Breast epithelium (tissue), 4 donors: ENCODE measurements at places on chromosomes 1 and 21.

DNA sequence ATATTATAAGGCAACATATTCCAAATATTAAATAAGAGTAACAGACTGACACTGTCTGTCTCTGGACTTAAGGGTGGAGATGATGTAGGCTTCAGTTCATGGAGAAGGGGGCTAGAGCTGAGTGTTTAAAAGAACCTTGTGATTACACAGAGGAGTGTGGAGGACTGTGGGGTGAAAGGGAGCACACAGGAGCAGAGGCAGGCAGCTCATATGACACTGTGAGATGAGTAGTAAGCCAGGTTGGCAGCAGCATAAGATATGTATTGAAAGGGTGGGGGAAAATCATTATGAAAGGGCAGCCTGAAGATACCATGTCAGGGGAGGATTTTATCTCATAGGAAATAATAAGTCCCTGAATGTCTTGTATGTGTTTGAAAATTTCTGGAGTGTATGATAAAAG, 104.5 kb downstream of the AK5 start:
- no peak overlapping the region for H3K4me3 ChIP-seq
- H3K27ac ChIP-seq = no peak overlapping the region
- no peaks in the 10 kb centered on the region for H3K36me3 ChIP-seq
- no peaks in the 10 kb centered on the region for H3K27me3 ChIP-seq
- H3K4me1 ChIP-seq = no peaks in the 10 kb centered on the region
- no peak for DNase-seq

DNA sequence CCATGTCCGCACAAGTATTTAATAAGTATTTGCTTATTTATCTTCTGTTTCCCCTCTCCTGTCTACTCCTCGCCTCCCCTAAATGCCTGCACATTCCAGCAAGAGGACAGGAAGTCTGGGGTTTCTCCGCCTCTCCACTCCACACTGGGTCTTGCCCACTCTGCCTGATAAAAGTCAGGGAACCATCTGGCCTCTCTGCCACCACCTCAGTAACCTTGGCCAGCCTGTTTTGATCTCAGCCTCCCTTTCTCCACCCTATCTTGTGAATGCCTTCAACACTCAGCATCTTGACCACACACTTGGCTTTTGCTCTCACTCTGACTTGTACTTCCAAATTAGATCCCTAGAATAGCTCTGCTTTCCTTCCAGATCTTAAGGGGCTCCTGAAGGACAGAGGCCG, 165.3 kb upstream of the UBE2U start:
- H3K36me3 ChIP-seq = no peaks in the 10 kb centered on the region
- no peaks in the 10 kb centered on the region for H3K27me3 ChIP-seq
- no peak for DNase-seq
- no peak overlapping the region for H3K4me3 ChIP-seq

- H3K4me1 ChIP-seq = no peaks in the 10 kb centered on the region
- no peaks in the 10 kb centered on the region for H3K36me3 ChIP-seq
- no peak overlapping the region for H3K4me3 ChIP-seq
- H3K27ac ChIP-seq = no peak overlapping the region
- no peak for DNase-seq
- H3K27me3 ChIP-seq = no peaks in the 10 kb centered on the region
Measured at GRCh38 chr1:7221826-7222694, 436.8 kb downstream of the CAMTA1 start.

DNA sequence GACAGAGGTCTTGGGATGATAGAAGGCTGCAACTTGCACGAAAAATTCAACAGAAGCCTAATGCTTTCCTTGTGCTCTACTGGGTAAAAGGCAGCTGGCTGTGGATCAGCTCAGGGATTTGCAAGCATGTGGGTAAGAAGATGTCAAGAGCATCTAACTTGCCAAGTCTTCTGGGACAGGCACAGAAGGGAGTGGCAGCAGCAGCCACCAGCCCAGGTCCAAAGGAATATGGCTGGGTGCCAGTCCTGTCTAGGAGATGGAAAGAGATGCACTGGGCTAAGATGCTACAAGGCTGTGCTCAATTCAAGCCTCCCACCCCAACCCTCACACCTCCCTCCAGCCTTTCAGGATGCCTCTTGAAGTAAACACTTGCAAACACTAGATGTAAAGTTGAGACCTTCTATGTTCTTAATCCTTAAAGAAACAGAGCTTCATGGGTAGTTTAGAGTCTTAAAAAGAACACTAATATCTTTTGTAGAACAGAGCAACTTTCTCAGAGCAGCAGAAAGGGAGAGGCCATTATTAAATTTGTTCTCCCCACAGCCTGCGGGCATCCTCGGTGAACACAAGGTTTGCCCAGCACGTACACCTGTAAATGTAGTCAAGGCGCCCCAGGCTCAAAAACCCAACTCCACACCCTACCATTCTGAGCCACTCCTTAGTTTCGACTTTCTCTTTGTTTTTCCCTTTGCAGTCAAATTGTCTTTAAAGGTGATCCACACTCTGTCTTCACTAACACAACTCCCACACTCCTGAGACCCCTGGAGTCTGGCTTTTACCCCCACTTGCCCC, 64.6 kb upstream of the BCAR3 start:
- no peaks in the 10 kb centered on the region for H3K27me3 ChIP-seq
- no peak for DNase-seq
- H3K36me3 ChIP-seq = no peaks in the 10 kb centered on the region
- no peak overlapping the region for H3K27ac ChIP-seq
- no peak overlapping the region for H3K4me3 ChIP-seq

DNA sequence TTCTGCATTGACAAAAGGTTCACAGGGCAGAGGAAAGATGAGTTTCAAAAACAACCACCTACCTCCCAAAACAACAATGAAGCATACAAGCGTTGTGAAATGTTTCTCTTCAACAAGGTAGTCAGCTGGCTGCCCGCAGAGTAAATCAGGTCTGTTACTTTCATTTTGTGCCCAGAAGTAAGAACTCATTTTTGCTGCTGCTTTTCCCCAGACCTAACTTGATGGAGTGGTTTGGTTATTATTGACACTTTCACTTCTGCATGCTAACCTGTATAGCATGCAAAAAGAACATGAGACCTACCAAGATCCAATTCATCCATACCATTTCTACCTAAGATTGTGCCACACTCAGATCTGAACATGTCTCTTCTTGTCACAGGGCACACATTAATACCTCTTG, 1.3 kb downstream of the SLC9C2 start:
- no peaks in the 10 kb centered on the region for H3K36me3 ChIP-seq
- H3K4me3 ChIP-seq = no peak overlapping the region
- no peaks in the 10 kb centered on the region for H3K27me3 ChIP-seq
- no peak for DNase-seq
- no peak overlapping the region for H3K27ac ChIP-seq
